Lung (tissue), 17 donors: ENCODE measurements at places on chromosomes 3 and 15.

DNA sequence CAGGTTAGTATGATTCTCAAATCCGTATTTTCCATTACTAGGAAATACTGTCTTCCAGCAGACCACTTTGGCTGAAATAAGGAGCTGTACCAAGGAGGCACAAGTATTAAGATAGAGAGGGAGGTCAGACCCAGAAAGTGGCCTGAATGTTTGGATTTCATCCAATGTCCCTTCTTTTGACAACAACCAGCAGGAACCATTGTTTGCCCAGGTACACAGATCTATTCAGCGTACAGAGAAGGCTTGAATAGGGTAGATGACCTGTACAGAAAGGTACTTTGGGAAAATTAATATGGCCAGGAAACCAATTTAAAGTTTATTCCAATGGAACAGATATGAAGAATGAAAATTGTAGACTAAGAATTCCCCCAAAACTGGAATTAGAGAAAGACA, 12.6 kb downstream of the MTHFS start:
- H3K27me3 ChIP-seq, result no peaks in the 10 kb centered on the region
- H3K4me3 ChIP-seq, result no peak overlapping the region
- no peaks in the 10 kb centered on the region for H3K4me1 ChIP-seq
- H3K27ac ChIP-seq, result no peak overlapping the region

- no peaks in the 10 kb centered on the region for H3K4me1 ChIP-seq
- H3K36me3 ChIP-seq, result no peaks in the 10 kb centered on the region
- no peaks in the 10 kb centered on the region for H3K27me3 ChIP-seq
Measured at GRCh38 chr3:51343918-51344687, 41.0 kb upstream of the MANF start.

GRCh38 chr3:32551496-32551895, 19.2 kb downstream of the DYNC1LI1 start:
- no peaks in the 10 kb centered on the region for H3K27me3 ChIP-seq
- no peaks in the 10 kb centered on the region for H3K36me3 ChIP-seq
- no peak for DNase-seq
- H3K27ac ChIP-seq, result no peak overlapping the region
- H3K4me3 ChIP-seq, result no peak overlapping the region

GRCh38 chr3:160720123-160720746, 35.8 kb upstream of the PPM1L start:
- no peaks in the 10 kb centered on the region for H3K27me3 ChIP-seq
- no peak overlapping the region for H3K27ac ChIP-seq
- no peaks in the 10 kb centered on the region for H3K4me1 ChIP-seq
- no peak overlapping the region for H3K4me3 ChIP-seq

DNA sequence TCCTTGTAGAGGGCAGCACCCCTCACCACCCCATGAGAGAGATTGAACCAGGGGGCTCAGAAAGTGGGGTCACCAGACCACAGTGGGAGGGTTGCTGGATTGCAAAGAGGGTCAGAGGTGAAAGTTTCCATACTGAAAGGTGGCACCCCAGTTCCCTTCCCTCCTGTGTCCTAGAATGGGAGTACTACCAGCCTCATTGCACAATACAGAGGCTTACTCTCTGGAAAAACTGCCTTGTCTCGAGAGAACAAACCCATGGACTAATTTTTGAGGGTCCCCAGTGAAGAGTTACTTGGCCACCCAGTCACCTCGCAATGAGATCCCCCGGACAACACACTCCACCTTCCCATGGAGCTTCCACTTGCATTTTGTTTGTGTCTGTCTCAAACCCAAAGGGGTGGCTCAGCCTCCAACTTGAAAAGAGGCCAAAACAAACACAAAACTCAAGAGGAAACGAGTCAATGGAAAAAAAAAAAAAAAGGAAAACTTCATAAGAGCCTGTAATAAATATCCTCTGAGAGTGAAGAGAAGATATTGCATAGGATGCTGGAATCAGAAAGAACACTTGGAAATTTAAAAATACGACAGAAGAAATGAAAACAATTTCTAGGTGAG, 18.6 kb downstream of the MESP2 start:
- no peak overlapping the region for H3K4me3 ChIP-seq
- no peaks in the 10 kb centered on the region for H3K4me1 ChIP-seq
- no peaks in the 10 kb centered on the region for H3K27me3 ChIP-seq
- H3K36me3 ChIP-seq, result peaks cover 3% of the 10 kb centered on the region
- no peak overlapping the region for H3K27ac ChIP-seq

DNA sequence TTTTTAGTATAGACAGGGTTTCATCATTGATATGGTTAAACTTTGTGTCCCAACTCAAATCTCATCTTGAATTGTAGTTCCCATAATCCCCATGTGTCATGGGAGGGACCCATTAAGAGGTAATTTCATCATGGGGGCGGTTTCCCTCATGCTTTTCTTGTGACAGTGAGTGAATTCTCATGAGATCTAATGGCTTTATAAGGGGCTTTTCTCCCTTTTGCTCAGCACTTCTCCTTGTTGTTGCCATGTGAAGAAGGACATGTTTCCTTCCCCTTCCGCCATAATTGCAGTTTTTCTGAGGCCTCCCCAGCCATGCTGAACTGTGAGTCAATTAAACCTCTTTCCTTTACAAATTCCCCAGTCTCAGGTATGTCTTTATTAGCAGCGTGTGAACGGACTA, 20.2 kb upstream of the ZNF710 start:
- no peaks in the 10 kb centered on the region for H3K36me3 ChIP-seq
- H3K4me1 ChIP-seq, result no peaks in the 10 kb centered on the region
- H3K27me3 ChIP-seq, result no peaks in the 10 kb centered on the region
- no peak overlapping the region for H3K4me3 ChIP-seq
- no peak overlapping the region for H3K27ac ChIP-seq
- DNase-seq, result no peak

GRCh38 chr15:45184562-45185041, 3.2 kb downstream of the SHF start:
- no peak overlapping the region for H3K27ac ChIP-seq
- H3K4me1 ChIP-seq, result peaks cover 43% of the 10 kb centered on the region
- H3K36me3 ChIP-seq, result no peaks in the 10 kb centered on the region
- DNase-seq, result no peak
- no peak overlapping the region for H3K4me3 ChIP-seq

- peaks cover 6% of the 10 kb centered on the region for H3K4me1 ChIP-seq
- no peaks in the 10 kb centered on the region for H3K27me3 ChIP-seq
- H3K36me3 ChIP-seq, result no peaks in the 10 kb centered on the region
- H3K4me3 ChIP-seq, result no peak overlapping the region
- no peak for DNase-seq
Measured at GRCh38 chr3:149626671-149627070, 31.2 kb downstream of the WWTR1 start.

GRCh38 chr15:47340571-47340920, 376.8 kb upstream of the SEMA6D start:
- no peak overlapping the region for H3K4me3 ChIP-seq
- H3K4me1 ChIP-seq, result no peaks in the 10 kb centered on the region
- no peak overlapping the region for H3K27ac ChIP-seq

GRCh38 chr3:47475029-47475569, 642 bp downstream of the SCAP start:
- H3K4me1 ChIP-seq, result peaks cover 10% of the 10 kb centered on the region
- peak overlapping the region; percentile 80 for H3K27ac ChIP-seq
- peak overlapping the region; percentile 94 for H3K4me3 ChIP-seq
- no peaks in the 10 kb centered on the region for H3K36me3 ChIP-seq
- no peak for DNase-seq

GRCh38 chr15:61680260-61681037, 379.8 kb downstream of the VPS13C start:
- H3K27me3 ChIP-seq, result no peaks in the 10 kb centered on the region
- DNase-seq, result no peak
- H3K4me1 ChIP-seq, result no peaks in the 10 kb centered on the region
- no peaks in the 10 kb centered on the region for H3K36me3 ChIP-seq
- no peak overlapping the region for H3K27ac ChIP-seq

- no peaks in the 10 kb centered on the region for H3K27me3 ChIP-seq
- peaks cover 6% of the 10 kb centered on the region for H3K36me3 ChIP-seq
- no peak overlapping the region for H3K27ac ChIP-seq
Measured at GRCh38 chr3:33144433-33144832, 30.6 kb downstream of the CRTAP start.

DNA sequence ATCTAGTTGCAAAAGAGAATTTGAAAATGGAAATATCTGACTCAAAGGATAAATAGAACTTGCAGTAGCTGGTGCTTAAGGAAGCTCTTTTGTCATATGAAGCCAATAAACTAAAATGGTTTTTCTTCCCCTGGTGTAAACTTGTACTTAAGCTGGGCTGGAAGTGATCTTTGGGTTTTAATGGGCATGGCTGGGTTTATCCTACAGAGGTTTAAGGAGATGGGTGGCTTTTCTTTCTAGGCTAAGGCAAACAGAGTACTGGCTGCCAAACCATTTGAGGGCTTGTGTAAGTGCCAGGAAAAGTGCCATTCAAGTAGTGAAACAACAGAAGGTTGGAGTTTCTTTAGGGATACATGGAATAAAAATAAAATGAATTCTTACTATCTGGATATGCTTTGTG, 12.1 kb upstream of the UTS2B start:
- peaks cover 31% of the 10 kb centered on the region for H3K4me1 ChIP-seq
- no peak overlapping the region for H3K27ac ChIP-seq
- no peaks in the 10 kb centered on the region for H3K36me3 ChIP-seq

DNA sequence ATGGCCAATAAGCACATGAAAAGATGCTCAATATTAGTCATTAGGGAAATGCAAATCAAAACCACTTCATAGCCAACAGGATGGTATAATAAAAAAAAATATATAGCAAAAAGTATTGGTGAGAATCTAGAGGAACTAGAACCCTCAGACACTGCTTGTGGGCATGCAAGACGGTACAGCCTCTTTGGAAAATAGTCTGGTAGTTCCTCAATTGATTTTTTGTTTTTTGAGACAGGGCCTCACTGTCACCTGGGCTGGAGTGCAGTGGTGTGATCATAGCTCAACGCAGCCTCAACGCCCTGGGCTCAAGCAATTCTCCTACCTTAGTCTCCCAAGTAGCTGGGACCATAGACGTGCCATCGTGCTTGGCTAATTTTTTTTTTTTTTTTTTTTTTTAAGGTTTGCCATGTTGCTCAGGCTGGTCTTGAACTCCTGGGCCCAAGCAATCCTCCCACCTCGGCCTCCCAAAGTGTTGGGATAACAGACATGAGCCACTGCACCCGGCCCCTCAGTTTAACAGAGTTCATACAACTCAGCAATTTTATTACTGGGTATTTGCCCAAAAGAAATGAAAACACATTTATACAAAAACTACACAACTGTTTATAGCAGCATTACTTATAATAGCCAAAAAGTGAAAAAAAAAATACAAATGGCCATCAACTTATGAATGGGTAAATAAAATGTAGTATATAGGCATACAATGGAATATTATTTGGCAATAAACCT, 5.1 kb downstream of the PRC1 start:
- DNase-seq, result no peak
- no peak overlapping the region for H3K4me3 ChIP-seq
- H3K27ac ChIP-seq, result no peak overlapping the region
- no peaks in the 10 kb centered on the region for H3K27me3 ChIP-seq
- H3K4me1 ChIP-seq, result no peaks in the 10 kb centered on the region

GRCh38 chr15:63752075-63752684, 81.6 kb downstream of the HERC1 start:
- peak; percentile 72 for DNase-seq
- no peak overlapping the region for H3K27ac ChIP-seq
- no peak overlapping the region for H3K4me3 ChIP-seq
- H3K36me3 ChIP-seq, result peaks cover 18% of the 10 kb centered on the region
- no peaks in the 10 kb centered on the region for H3K4me1 ChIP-seq
- no peaks in the 10 kb centered on the region for H3K27me3 ChIP-seq

- H3K36me3 ChIP-seq, result no peaks in the 10 kb centered on the region
- no peak overlapping the region for H3K4me3 ChIP-seq
- no peaks in the 10 kb centered on the region for H3K27me3 ChIP-seq
- no peak overlapping the region for H3K27ac ChIP-seq
Measured at GRCh38 chr3:115651599-115651998, 28.3 kb downstream of the GAP43 start.

DNA sequence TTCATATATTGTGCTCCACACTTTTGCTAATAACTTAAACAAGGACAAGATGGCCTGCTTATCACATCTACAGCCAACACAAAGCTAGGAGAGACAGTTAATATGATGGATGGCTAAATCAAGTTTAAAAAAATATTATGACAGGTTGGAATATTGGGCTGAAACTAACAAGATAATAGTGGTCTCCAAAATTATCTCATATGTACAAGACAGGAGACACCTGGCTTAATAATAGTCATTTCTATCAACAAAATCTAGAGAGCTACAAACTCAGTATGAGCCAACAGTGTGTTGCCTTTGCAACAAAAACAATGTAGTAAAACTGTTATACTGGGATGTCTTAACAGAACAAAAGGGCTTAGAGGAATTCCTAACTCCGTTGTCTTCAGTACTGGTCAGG, 317.1 kb upstream of the COL8A1 start:
- no peaks in the 10 kb centered on the region for H3K4me1 ChIP-seq
- H3K27ac ChIP-seq, result no peak overlapping the region
- H3K27me3 ChIP-seq, result no peaks in the 10 kb centered on the region
- H3K36me3 ChIP-seq, result no peaks in the 10 kb centered on the region

GRCh38 chr3:117531078-117531767, 821.6 kb downstream of the TUSC7 start:
- no peaks in the 10 kb centered on the region for H3K27me3 ChIP-seq
- H3K36me3 ChIP-seq, result no peaks in the 10 kb centered on the region
- no peak overlapping the region for H3K27ac ChIP-seq

- H3K36me3 ChIP-seq, result no peaks in the 10 kb centered on the region
- H3K27ac ChIP-seq, result no peak overlapping the region
- H3K27me3 ChIP-seq, result no peaks in the 10 kb centered on the region
- H3K4me3 ChIP-seq, result no peak overlapping the region
- H3K4me1 ChIP-seq, result no peaks in the 10 kb centered on the region
Measured at GRCh38 chr3:128367221-128367620, 99.5 kb downstream of the DNAJB8 start.

- H3K27ac ChIP-seq, result peak overlapping the region; percentile 93
- peaks cover 4% of the 10 kb centered on the region for H3K4me1 ChIP-seq
- no peaks in the 10 kb centered on the region for H3K27me3 ChIP-seq
- DNase-seq, result no peak
- no peak overlapping the region for H3K4me3 ChIP-seq
- H3K36me3 ChIP-seq, result peaks cover 21% of the 10 kb centered on the region
Measured at GRCh38 chr15:90463381-90463780, 66.3 kb upstream of the CRTC3 start.

GRCh38 chr3:78255403-78255802, 1215.5 kb downstream of the ROBO2 start:
- no peaks in the 10 kb centered on the region for H3K4me1 ChIP-seq
- H3K36me3 ChIP-seq, result no peaks in the 10 kb centered on the region
- no peaks in the 10 kb centered on the region for H3K27me3 ChIP-seq
- no peak overlapping the region for H3K4me3 ChIP-seq
- no peak for DNase-seq

DNA sequence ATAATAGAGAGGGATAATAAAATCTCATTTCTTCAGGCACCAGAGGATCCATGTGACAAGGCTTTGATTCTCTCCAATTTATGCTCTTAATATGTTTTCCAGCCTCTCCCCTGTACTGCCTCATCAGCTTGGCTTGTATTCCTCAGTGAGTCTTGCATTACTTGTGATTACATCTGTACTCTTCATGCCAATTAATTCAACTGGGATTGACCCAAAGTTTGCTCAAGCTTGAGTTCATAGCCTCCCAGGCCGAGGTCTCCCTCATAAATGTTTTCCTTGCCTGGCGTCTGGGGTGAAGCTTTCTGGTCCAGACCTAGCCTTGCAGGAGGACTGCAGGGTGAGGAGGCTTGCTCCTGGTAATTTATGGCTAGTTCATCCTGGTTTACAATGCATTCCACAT, 146.9 kb downstream of the CHST2 start:
- DNase-seq, result peak; percentile 59
- H3K4me1 ChIP-seq, result no peaks in the 10 kb centered on the region
